ENCODE measurements at places on chromosomes 3 and 15.

GRCh38 chr3:48387634-48388033 is 15.6 kb downstream of the FBXW12 start:
- no peak for DNase-seq

DNA sequence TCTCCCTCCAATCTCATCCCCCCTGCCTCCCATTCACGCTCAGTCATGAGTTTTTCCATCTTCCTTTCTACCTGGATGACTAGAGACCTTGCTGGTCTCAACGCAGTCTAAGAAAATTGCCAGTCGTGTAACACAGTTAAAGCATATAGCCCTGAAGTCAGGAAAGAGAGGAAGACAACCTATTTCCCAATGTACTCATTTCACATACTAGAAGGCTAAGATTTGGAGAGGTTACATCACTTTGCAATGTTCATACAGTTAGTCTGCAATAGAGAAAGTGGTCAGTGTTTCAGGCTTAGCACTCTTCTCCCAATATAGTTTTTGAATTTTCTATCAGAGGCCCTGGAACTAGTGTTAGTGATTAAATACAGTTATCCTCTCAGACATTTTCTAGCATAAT is 278.6 kb downstream of the EDEM1 start:
- no peak for DNase-seq

DNA sequence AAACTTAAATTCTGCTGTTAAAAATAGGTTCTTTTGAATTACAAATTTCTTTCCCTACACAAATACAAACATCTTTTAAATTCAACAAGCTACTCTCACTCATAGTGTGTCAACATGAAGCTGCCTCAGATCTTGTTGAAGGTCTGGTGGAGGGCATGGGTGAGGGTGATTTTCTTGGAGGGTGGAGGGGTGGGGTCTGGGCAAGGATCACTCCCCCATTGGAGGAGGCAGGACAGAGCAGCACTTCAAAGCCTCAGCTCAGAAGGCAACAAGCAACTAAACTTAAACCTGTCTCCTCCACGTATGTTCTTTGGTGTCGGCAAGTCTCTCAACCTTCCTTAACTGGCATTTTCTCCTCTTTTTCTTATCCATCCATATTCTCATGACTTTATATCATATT is 730.9 kb downstream of the NR2F2 start:
- no peak for DNase-seq

- DNase-seq = peak; percentile 49
Measured at GRCh38 chr15:40439960-40440742, 602 bp upstream of the BAHD1 start.

- peak; percentile 61 for DNase-seq
Measured at GRCh38 chr3:172040981-172041963, 1.9 kb downstream of the FNDC3B start.

DNA sequence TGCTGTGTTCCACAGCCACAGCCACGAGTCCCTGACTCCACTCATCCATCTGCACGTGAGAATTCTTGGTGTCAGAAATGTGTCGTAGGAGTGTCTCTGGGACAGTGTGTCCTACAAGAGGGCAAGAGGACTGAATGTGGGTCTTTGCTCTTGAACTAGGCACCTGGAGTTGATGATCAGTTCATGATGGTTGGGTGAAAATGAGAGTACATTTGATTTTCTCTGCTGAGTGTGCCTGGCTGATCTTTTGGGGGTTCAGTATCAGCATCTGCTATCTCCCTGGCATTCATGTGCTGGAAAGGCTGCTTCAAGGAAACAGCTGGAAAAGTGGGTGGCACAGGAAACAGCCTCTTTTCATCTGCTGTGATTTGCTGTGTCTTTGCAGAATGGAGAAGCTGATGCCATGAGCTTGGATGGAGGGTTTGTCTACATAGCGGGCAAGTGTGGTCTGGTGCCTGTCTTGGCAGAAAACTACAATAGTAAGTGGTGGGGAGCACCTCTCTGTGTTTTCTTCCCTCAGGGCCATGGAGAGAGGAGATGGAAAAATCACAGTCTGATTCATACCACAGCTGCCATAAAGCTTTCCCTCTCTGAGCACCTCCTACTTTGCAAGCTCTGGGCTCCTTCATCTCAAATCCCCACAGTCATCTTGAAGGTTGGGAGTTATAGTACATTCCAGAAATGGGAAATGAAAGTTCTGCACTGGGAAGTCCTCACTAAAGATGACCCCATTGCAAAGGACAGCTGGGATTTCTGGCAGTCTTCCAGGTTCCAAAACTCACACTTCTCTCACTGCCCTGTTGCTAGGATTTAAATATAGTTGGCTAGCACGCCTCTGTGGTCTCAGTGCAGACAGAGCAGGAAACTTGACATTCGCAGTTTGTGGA is 17.8 kb downstream of the TF start:
- no peak for DNase-seq

- no peak for DNase-seq
Measured at GRCh38 chr15:76299786-76300185, 11.5 kb downstream of the ETFA start.

DNA sequence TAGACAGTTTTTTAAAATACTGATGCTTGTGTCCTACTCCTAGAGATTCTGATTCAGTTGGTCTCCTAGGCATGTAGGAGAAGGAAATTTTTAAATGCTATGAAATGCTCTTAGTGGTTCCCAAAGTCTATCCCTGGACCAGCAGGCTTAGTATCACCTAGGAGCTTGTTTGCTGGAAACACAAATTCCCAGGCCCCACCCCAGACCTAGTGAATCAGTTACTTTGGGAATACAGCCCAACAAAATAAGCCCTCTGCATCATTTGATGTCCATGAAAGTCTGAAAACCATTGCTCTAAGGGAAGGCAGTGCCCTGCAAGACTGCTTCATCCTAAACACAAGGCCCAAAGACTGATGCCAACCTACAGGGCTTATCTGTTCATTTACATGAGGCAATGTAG is 36.3 kb downstream of the CCNL1 start:
- no peak for DNase-seq

- peak; percentile 85 for DNase-seq
Measured at GRCh38 chr3:177615015-177615414, 417.7 kb upstream of the TBL1XR1 start.

GRCh38 chr3:101845425-101845824 is 3.9 kb upstream of the NFKBIZ start:
- DNase-seq = no peak

DNA sequence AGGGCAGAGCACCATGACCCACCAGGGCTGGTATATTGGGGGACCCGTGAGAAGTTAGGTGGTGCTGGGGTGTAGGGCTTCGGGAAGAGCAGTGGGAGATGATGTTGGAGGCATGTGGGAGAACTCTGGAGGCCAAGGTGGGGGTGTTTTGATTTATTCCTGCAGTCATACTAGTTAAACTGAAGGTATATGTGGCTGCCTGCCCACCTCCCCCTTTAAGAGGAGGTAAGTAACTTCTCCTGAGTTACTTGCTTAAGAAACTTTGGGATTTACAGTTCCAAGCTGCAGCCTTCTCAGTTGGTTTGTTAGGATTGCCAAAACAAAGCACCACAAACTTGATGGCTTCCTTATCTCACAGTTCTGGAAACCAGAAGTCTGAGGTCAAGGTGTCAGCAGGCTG is 73.1 kb upstream of the AGBL1 start:
- no peak for DNase-seq

- DNase-seq = no peak
Measured at GRCh38 chr3:153171256-153171655, 9.2 kb downstream of the RAP2B start.

GRCh38 chr3:141278196-141279076 is 46.8 kb downstream of the PXYLP1 start:
- DNase-seq = peak; percentile 30

- no peak for DNase-seq
Measured at GRCh38 chr3:157789162-157789561, 285.9 kb upstream of the VEPH1 start.

DNA sequence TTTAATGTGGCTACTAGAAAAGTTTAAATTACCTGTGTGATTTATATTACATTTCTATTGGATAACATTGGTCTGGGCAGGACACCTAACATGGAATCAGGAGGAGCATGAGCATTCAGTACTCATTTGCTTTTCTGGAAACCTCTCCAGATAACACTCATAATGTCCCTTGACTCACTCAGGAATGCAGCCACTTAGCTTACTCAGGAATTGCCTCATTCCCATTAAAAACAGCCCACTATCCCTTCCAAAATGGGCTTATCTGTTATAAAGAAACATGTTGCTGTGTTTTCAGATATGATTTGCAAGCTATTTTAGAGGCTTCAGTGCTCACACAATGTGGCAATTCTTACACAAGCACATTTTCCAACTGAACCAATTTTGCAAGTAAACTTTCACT is 17.1 kb downstream of the GBE1 start:
- DNase-seq = peak; percentile 99

- DNase-seq = no peak
Measured at GRCh38 chr3:11373654-11374053, 101.5 kb downstream of the ATG7 start.

- no peak for DNase-seq
Measured at GRCh38 chr3:54366839-54367238, 244.5 kb downstream of the CACNA2D3 start.

DNA sequence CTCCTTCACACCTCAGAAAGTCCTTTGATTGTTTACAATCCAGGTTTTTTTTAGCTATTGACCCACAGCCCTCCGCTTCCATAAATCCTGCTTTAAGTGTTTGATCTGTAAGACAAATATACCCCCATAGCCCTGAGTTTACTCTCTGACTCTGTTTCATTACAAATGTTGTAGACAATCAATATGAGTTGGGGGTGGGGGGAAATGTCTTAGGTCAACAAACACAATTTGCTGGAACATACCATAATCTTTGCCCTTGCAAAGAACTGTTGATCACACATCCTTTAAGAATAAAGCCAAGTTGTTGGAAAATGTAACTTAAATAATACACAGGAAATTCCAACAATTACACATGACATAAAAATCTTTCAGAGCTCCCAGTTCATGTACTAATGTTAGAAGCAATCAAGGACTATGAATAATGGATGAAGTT is 301.8 kb upstream of the SEMA6D start:
- DNase-seq = no peak

- DNase-seq = no peak
Measured at GRCh38 chr3:88460369-88460768, 310.6 kb downstream of the C3orf38 start.

- peak; percentile 49 for DNase-seq
Measured at GRCh38 chr3:130658678-130659077, 88.0 kb downstream of the PIK3R4 start.

DNA sequence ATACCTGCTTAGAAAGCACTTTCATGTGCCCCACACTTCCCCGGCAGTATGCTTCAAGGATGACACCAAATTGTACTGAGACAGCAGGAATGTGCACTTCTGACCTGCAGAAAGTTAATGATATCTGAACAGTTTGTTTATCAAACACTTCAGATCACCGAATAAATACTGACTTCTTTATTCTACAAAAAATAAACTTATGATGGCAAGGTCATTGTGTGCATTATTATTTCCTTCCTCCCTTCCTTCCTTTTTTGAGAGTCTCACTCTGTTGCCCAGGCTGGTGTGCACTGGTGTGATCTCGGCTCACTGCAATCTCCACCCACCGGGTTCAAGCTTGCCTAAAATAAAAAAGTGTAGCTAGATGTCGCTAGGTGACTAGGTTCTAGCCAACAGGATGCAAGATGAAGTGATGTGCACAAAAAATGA is 80.3 kb downstream of the FAIM start:
- no peak for DNase-seq

Data from amniotic epithelial cell (primary cell).